Stimulated activated CD8-positive, alpha-beta memory T cell treated with anti-CD3 and anti-CD28 coated beads, Interleukin-15, amount 100 ng/mL, for 24 hours (primary cell): ENCODE measurements at places on chromosomes 11 and 22.

- DNase-seq: no peak
Measured at GRCh38 chr11:45848654-45849081, 1.4 kb downstream of the CRY2 start.

DNA sequence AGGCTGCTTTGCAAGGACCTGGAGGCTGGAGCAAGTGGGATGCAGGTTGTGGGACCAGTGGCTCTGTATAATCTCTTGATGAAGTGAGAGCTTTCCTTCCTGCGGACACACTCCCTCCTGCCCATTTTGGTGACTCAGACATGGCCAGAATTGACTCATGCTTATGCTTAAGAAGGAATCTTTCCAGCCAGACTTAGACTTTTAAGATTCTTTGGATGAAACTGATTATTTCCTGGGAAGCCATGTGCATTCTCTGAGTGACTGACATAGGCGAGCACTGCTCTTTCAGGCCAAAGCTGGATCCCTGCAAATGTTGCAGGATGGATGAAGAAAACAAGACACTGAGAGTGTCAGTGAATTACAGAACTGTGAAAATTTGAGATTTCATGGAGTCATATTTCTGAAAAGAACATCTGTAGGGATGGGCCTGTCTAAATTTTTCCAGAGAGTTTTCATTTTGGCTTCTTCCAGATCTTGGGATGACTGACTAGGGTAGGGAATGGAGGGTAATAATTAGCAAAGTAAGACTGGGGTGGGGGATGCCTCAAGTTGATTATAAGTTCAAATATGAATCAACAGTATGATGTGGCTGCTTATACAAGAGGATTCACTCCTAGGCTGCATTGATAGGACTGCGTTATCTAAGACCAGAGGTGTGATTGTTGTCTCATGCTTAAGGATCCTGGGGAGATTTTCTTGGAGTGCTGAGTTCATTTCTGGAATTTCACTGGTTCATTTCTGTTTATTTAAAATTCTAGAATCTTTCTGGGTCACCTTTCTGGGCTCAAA is 195.8 kb downstream of the HIPK3 start:
- DNase-seq: no peak

- DNase-seq: no peak
Measured at GRCh38 chr11:84870486-84870885, 756.7 kb downstream of the DLG2 start.

- DNase-seq: no peak
Measured at GRCh38 chr11:110691926-110692325, 20.3 kb downstream of the ARHGAP20 start.

DNA sequence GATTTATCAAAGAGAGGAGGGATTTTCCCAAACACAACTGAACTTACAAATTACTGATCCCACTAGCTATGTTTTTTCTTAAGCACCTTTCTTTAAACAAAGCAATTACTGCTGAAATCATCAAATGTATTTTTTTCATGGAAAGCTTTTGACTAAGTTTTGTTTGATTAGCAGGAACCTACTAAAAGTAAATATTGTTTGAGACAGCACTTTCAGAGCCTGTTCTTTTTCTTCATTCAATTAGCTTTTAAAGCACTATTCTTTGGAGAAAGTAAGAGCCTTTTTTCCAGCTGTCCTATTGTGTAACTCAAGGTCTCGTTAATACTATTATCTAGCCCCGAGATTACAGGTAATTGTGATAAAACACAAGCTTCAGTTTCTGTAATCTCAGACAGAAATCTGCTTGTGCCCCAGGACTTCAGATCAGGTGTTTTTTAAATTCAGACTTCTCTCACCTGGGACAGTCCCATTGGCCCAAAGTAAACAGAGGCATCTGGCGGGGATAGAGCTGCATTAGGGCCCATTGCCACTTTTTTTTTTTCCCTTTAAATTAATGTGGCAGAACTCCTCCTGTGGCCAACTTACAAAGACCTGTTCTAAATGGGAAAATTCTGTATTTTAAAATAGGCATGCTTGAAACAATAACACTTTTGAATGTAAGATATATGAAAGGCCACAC is 11.0 kb downstream of the CSTPP1 start:
- no peak for DNase-seq

GRCh38 chr11:106523921-106524320 is 446.5 kb downstream of the AASDHPPT start:
- no peak for DNase-seq

DNA sequence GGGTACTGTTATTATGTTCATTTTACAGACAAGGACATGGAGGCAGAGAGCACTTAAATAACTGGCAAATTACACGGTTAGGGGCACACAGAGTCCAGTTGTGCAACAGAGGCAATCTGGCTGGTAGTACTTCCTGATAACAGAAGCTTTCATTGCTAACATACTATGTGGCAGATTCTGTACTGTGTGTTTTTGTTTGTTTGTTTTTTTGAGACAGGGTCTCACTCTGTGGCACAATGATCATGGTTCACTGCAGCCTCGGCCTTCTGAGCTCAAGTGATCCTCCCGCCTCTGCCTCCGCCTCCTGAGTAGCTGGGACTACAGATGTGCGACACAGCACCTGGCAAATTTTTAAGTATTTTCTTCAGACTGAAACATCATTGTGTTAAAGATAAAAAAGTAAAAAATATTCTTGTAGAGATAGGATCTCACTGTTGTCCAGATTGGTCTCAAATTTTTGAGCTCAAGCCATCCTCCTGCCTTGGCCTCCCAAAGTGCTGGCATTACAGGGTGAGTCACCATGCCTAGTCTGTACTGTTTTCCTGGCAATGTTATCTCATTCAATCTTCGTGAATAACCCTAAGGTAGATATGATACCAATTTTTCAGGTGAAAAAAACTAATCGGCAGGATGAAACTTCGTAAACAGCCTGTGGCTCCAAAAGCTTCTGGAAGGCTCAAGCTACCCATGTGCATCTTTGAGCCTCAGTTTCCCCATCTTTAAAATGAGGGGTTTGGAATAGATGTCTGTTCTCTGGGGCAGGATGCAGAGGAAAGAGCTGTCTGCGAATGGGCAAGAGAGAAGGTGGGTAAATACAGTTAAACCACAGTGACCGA is 921 bp upstream of the NUCB2 start:
- no peak for DNase-seq

DNA sequence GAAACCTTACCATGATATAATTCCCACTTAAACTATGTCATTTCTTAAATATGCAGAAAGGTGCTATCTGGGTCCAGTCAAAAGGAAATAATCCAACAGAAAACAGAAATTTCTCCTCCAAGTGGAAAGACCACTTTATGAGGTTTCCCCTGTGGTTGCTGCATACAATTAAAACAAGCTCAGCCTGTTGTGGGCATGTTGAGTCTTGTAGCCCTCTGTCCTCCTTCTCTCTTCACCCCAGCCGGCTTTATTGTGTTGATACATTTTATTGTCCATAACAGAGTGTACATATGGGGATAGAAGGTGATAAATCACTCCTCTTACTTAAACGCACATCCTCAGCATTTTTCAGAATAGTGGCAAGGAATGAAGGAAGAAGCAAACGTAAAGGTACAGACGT is 126.0 kb upstream of the MTNR1B start:
- DNase-seq: no peak

GRCh38 chr11:45098929-45099328 is 47.5 kb upstream of the PRDM11 start:
- DNase-seq: no peak
